ENCODE measurements at places on chromosomes 1 and 21.

- no peak for DNase-seq
Observed at GRCh38 chr1:111593403-111594305, 25.9 kb upstream of the RAP1A start.

GRCh38 chr21:36628106-36628505, 70.8 kb upstream of the SIM2 start:
- DNase-seq, result no peak

DNA sequence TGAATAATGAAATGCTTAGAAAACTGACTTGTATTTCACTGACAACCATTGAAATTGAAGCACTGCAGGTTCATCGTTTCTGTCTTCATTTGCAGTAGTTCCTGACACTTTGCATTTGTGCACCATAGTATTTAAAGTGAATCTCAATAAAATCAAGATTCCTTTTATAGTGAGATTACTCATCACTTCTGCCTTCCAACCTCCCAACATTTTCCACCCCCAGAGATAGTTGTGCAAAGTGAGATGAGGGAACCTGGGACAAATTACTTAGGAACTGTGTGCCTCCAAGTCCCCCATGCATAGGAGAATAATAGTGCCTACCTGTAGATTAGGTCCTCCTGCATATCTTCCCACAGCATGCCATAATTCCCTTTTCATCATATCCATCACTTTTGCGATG, 114.9 kb upstream of the DPT start:
- no peak for DNase-seq

GRCh38 chr1:202319381-202320080, 22.2 kb downstream of the UBE2T start:
- DNase-seq, result no peak

GRCh38 chr21:39721885-39722284, 23.1 kb upstream of the IGSF5 start:
- DNase-seq, result no peak

- no peak for DNase-seq
Observed at GRCh38 chr1:205812271-205812877, 624 bp downstream of the SLC41A1 start.

- DNase-seq, result no peak
Observed at GRCh38 chr1:43651188-43651587, 1.2 kb downstream of the KDM4A start.

- DNase-seq, result peak; percentile 53
Observed at GRCh38 chr1:9292361-9293240, at the start of gene SPSB1. TSS of gene SPSB1 (plus strand) at chr1:9292894. CDS start at chr1:9355892, 62,998 bp downstream.

GRCh38 chr1:3441880-3442279, 12.6 kb upstream of the ARHGEF16 start:
- no peak for DNase-seq

DNA sequence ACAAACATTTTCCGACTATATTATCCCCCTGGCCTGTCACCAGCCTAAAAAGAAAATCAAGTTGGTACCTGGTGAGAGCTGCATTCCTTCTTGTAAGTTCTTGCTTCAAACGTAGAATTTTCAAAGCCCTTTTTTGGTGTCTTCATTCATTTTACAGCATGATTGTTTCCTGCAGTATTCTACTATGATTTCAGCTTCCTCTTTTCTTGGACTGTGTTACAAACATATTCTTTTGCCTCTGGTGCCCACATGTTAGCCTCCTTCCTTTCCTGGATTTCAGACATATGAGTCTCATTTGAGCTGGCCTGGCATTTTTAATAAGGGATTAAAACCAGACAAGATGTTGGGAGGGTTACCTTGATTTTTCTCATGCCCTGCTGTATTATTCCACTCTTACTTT, 142.5 kb downstream of the PIGK start:
- DNase-seq, result no peak

- no peak for DNase-seq
Observed at GRCh38 chr1:162003830-162004215, 19.8 kb downstream of the OLFML2B start.

DNA sequence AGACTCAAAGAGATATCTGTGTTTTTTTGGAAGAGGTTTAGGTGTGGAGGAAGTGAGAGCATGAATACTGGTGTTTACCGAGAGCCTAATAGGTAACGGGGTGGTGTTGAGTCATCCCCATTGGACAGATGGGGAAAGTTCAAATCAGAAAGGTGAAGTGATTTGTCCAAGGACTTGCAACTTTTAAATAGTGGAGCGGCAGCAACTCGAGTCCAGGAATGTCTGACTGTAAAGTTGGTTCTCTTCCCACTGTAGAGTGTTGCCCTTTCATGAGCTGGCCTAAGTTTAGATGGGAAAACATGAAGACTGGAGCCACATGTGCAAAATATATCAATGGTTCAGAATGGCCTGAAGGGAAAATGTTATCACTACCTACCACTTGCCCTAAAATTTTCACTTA, 125.7 kb downstream of the LYPLAL1 start:
- DNase-seq, result no peak

DNA sequence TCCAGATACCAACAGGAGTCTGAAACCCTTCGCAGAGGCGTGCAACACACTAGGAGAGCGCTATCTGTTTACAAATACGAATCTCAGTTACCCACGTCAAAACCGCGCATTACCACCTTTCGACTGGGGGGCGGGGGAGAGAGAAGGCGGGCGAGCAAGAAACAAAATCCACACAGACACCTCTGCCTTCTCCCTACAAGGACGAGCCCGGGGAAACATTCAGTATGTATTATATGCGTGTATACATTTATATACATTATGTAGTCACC, 722 bp downstream of the TUT4 start:
- peak; percentile 59 for DNase-seq
